Fibroblast of the aortic adventitia (primary cell): ENCODE measurements at places on chromosomes 16 and 17.

DNA sequence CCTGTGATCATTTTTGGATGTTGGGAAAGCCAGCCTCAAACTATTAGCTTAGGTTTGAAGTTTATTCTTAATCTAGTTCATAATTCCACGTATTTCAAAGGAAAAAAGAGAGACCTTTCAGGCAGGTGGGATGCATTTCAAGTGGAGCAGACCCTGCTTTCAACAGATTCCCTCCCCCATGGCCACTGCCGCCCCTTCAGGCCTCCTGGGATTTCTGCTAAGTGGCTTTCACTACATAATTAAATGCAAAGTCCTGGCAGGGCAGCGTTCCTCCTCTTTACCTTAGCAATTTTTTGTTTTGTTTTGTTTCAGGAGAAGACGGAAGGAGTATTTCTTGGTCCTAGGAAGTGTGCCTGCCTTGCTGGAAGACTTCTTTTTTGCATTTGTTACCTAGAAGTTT lies 36.6 kb downstream of the MAF start:
- DNase-seq, result no peak

DNA sequence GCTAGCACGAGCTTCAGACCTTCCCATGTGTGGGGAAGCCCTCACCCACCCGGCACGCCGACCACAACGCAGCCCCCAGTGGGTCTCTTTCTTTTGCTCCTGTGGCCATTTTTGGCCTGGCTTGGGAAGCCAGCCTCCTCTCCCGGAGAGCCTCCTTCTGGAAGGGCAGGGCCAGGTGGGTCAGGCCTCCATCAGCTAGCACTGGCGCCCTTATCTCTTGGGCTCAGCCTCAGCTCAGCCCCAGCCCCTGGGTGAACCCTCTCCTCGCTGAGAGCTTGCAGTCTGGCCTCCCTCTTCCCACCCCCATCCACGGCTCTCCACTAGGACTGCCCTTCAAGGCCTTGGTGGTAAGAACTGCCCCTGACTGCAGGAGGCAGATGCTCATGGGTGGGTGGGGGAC lies 14.7 kb upstream of the JPH3 start:
- no peak for DNase-seq

- DNase-seq, result peak; percentile 81
Measured at GRCh38 chr16:67260426-67261063, 11.8 kb downstream of the SLC9A5 start.

- no peak for DNase-seq
Measured at GRCh38 chr17:45096926-45097325, 35.4 kb downstream of the PLCD3 start.

GRCh38 chr17:5561736-5562571 lies 22.4 kb downstream of the NLRP1 start:
- DNase-seq, result no peak

GRCh38 chr17:80294210-80294609 lies 33.6 kb downstream of the RNF213 start:
- DNase-seq, result no peak

DNA sequence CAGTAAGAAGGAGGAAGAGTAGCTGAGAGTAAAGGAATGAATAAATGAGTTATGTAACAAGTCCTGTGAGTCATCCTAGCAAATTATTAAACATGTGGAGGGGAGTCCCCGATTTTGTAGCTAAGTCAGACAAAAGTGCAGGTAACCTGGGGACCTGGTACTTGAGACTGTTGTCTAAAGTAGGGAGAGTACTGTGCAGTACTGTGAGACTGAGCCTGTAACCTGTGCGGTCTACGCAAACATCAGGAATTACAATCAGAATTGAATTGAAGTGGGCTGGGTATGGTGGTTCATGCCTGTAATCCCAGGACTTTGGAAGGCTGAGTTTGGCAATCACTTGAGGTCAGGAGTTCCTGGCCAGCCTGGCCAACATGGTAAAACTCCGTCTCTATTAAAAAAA lies 35.7 kb downstream of the IKZF3 start:
- no peak for DNase-seq

GRCh38 chr17:42476411-42476810 lies 17.7 kb downstream of the ATP6V0A1 start:
- DNase-seq, result no peak

DNA sequence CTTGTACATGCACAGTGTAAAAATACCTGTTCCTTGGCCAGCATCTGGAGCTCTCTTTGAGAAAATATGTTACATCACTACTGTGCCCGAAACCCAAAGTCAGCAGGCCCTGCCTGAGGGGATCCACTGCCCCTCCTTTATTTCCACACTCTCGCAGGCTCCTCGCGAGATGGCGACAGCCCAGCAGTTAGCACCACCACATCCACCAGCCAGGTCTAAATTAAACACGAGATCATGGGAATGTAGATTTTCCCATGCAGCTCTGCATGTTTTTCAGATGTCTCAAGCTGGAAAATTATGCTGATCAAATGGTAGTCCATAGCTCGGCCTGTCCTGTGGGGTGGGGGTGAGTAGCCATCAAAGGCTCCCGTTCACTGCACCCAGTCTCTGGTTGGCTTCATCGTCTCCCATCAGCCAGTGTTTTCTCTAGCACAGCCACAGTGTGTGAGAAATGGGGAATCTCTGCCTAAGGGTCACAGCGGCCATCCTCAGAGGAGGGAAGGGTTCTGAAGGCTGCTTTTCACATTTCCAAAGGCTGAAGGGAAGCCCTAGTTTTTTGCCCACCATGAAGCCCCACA lies 34.7 kb downstream of the EPN2 start:
- peak; percentile 32 for DNase-seq

DNA sequence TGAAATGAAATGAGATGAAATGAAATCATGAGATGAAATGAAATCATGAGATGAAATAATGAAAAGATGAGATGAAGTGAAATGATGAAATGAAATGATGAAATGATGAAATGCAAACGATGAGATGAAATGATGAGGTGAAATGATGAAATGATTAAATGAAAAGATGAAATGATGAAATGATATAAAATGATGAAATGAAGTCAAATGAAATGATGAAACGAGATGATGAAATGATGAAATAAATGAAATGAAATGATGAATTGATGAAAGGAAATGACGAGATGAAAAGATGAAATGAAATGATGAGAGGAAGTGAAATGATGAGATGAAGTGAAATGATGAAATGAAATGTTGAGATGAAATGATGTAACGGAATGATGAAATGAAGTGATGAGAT lies 595.6 kb downstream of the TP53TG3F start:
- DNase-seq, result no peak

DNA sequence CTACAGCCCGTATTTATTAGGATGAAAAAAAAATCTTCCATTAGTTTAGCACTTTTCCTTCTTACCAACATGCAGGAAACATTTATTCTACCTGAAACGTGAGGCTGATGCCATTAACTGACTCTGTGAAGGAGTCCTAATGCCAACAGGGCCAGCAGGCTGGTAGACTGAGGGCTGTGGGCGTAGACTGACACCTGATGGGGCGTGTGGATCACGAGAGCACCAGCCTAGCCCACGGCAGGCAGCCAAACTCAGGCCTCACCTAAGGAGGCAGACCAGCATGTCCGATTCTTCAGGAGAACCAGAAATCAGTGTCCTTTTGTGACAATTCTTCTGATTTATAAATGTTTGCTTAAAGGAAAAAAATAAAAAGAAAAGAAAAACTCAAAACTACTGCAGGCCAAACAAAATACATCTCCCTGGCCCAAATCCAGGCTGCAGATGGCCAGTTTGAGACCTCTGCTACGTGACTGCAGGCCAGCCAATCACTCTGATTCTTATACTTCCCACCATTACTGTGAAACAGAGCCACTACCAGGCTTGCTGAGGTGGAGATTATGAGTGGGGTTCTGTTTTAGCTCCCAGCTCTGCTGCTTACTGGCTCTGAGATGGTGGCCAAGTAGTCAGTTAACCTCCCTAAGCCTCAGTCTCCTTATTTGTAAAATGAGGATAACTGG lies 66.5 kb downstream of the GNAO1 start:
- no peak for DNase-seq

- no peak for DNase-seq
Measured at GRCh38 chr17:79919862-79920720, 80.9 kb upstream of the CBX4 start.

- no peak for DNase-seq
Measured at GRCh38 chr16:58365623-58366022, 26.6 kb upstream of the GINS3 start.

DNA sequence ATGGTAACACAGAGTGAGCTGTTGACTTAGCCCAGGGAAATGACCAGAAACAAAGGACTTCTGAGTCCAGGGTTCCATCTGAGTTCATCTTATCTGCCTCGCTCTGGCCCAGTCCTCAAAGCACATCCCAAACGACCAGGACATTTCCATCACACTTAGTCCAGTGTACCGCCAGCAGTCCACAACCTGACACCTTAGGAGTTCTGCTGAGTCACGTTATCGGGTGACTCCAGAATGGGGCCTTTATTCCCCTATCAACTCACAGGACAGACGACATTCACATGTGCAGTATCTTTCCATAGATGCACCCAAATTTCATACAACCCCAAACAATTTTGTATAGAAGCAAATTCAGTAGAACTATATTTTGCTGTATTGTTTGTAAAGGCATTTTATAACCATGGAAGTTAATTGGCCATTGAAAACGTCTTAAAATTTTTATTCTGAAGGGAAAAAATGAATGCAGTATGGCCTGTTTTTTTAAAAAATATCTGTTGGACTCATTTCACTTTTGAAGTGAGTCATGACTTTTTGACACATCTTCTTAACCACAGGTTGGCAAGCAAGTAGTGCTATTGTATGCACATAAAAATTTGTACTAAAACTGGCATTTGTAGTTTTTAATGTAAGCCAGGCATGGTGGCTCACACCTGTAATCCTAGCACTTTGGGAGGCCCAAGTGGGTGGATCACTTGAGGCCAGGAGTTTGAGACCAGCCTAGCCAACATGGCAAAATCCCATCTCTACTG lies 46.3 kb downstream of the ZNF18 start:
- peak; percentile 54 for DNase-seq

DNA sequence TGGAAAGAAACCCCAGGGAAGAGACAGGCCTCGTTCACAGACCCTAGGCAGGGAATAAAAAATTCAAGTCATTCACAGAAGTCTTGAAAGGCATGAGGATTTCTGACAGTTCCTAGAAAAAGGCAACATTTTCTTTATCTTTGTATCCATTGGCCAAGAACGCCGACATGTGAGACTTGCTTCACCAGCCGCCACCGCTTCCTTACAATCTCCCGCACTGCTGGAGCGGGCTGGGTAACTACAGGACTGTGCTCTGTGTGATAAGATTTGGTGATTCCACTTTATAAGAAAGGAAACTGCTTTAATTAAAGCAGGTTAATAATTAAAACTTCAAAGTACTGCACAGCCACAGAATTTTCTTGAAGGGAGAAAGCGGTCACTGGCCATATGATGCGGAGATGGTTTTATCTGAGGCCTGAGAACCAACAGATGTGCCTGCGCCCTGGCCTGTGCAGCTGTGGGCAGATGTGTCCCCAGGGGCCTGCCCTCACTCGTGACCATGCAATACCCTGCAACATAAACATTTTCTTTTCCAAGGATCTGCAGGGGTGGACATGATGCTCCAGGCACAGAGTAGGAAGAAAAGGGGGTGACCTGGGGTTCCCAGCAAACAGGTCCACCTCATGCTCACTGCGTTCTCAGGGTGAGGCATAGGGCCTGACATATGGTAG lies 13.0 kb upstream of the LGALS3BP start:
- no peak for DNase-seq

DNA sequence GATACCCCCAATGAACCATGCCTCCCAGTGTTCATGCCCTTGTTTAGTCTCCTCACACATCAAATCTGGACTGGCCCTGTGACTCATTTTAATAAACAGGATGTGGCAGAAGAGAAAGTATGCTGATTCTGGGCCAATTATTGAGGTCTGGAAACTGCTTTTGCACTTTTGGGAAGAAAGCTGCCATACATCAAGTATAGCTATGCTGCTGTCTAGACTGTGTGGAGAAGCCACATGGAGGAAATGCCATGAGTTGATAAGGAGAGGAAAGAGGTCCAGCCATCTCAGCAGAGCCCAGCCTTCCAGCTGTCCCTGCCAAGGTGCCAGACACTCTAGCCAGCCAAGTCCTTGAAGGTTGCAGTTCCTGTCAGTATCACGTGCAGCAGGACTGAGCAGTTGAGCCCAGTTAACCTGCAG lies 16.7 kb downstream of the RPRML start:
- peak; percentile 90 for DNase-seq

DNA sequence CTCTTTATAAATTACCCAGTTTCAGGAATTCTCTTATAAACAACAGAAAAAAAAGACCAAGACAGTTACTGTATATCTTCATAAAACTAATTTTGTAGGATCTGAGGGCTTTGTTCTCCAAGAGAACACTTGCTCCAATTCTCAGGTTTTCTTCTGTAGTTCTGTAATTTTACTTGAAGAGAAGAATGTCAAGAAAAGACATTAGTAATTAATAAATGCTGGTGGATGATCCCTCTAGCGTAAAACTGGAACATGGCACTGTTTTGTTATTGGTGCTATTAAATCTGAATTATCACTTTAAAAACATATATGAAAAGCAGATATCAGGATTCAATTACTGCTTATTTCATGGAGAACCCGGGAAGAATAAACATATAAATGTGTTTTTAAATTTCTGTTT lies 36.5 kb upstream of the CPHXL start:
- no peak for DNase-seq
